ENCODE measurements at places on chromosomes 5 and 9.
A peak's percentile ranks its signal among the peaks of the same experiment; 100 is the strongest.

DNA sequence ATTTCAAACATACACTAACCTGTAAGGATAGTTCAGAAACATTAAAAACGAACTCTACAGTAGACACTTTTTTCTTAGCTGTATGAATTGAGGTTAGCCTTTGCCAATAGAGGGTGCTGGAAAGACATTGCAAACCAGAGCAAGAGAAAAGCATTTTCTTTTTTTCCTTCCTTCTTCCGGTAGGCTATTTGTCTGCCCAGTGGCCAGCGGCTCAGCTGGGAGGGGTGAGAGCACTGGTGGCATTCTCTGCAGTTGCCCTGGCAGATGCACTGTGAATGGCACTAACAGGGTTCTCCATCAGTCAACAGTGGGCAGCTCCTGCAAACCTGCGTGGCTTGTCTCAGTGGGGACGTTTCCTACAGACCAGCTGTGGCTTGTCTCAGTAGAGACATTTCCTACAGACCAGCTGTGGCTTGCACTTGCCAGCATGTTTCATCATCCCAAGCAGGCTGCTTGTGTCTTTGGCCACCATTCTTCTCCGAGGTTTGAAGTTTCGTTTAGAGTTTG is 984.5 kb upstream of the CDH18 start:
- no peak for DNase-seq

DNA sequence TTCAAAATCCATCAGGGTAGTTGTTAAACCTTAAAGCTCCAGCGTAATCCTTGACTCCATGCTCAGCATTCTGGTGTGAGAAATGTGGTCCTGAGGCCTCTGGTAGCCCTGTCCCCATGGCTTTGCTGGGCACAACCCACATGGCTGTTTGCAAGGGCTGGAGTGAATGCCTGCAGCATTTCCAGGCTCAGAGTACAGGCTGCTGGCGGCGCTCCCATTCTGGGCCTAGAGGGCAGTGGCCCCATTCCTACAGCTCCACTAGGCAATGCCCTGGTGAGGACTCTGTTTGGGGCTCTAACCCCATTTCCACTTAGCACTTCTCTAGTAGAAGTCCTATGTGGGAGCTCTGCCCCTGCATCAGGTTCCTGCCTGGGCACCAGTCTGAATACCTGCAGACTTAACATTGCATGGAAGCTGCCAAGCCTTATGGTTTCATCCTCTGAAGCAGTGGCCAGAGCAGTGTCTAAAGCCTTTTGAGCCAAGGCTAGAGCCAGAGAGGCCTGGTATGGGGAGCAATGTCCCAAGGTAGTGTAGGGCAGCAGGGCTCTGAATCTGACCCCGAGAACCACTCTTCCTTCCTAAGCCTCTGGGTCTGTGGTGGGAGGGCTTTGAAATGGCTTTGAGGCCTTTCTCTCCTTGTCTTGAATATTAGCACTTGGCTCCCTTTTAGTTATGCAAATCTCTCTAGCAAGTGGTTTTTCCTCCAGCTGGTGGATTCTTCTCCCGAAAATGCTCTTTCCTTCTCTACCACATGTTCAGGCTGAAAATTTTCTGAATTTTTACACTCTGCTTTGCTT is 5.8 kb upstream of the ALDH1A1 start:
- no peak for DNase-seq

DNA sequence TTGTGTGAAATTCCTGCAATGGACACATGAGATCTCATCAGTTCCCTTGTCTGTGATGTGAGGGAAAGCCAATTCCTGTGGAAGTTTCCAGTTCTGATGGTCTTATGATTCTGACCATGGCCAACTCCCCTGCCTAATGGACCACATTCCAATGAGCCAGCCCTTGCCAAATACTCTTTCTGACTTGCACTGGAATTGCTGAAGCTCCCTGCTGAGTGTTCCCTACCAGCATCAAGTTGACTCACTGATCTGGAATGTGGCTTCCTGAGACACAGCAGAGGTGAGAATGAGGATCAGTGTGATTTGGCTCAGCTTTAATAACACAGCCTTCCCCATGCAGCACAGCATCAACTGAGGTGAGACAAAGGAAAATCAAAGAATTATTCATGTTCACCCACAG is 427.8 kb downstream of the KDM4C start:
- DNase-seq: no peak

DNA sequence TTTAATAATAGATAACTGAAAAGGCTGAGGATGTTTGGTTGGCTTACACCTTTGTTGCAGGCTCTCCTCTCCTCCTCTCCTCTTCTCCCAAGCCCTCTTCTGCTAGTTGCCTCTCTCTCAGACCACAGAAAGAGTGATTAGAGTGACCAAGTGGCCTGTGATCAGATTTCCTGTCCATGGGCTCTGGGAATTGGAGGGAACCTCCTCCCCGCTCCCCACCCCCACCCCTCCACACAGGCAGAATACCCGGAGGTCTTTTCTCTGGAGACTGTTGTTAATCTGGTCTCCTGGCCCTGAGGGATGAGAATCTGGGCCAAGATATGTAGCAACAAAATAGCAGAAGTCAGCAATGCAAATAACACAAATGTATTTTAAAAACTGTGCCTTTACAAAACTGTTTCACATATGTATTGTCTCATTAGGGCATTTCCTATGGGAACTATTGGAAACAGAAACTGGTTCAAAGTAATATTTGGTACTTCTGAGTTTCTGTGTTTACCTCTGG is 361.3 kb downstream of the NR2F1-AS1 start:
- no peak for DNase-seq

GRCh38 chr5:2038321-2039179 is 155.8 kb upstream of the IRX4 start:
- peak; percentile 90 for DNase-seq

DNA sequence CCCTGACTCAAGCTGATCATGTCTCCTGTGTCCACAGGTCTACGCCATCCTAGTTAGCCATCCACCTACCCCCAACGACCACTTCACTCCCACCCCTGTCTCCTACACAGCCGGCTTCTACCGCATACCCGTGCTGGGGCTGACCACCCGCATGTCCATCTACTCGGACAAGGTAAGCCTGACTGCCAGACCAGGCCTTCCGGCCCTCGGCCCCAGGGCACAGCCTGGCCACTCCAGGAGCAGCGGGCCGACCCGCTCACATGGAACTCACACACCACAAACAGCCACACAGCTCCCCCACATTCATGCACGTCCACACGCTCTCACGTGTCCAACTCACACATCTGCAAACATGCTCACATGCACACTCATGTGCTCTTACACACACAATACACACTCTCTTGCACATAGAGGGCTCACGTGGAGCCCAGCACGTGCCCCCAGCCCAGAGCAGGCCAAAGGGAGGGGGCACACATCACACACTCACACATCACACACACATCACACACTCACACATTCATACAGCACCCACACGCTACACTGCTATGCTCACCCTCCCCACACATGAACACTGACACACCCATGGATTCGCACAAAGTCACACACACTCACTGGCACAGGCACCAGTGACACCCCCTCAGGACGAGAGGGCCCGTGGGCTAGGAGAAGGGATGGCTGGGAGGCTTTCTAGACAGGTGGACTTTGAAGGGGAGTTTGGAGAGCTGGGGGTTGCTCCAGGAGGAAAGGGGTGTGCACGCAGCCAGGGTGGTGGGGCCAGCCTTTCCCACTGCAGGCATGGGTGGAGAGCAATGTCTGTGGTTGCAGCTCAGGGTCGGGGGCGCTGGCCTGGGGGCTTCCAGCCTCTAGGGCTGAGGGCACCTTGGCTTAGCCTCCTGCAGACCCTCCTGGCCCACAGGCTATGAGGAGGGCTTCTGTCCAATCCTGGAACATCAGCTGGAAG is 3.3 kb downstream of the GRIN1 start:
- DNase-seq: no peak

DNA sequence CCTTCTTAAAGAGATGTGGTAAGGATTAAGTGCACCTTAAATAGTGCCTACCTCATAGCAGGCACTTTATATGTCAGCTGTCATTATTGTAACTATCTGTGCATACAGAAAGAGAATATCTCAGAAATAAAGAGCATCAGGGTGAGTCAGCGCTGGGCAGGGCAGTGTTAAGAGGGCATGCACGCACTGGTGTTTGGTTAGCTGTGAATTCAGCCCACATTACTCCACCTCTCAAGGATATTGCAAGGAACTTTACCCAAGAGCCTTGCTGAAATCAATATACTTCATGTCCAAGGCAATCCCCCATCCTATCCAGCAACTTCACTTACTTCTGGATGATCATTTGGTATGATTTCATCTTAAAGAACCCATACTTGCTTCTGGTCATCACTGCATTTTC is 300.9 kb downstream of the NTRK2 start:
- no peak for DNase-seq

DNA sequence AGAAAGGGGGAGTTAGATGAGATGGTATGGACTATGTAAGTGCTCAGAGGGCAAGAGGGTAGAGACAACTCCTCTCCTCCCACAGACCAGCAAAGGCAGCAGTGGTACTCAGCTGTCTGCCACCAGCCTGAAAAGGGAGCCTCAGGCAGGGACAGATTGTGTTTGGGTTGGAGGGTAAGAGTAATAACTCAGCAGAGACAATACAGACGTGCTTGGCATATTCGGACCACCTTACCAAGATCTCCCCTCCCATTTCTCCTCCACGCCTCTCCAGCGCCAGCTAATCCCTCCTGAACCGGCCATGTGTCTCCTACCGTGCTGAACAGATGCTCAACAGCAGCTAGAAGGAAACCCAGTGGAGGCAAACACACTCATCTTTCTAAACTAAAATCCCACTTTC is 180.8 kb downstream of the ASTN2 start:
- DNase-seq: no peak

- DNase-seq: no peak
Measured at GRCh38 chr5:14266686-14267085, 123.5 kb downstream of the TRIO start.

DNA sequence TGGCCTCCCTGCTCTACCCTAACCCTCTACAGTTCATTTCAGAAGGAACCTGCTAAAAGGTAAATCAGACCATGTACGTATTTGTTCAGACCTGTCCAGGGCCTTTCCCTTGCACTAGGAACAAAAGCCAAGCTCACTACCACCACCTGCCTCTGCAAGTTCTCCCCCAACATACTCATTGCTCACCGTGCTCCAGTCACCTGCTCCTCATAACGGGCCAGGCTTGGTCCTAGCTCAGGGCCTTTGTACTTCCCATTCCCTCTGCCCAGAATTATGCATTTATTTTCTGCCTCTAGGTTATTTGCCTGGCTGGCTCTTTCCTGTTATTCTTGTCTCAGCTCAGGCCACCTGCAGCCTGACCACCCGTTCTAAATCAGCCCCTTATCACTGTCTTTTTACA is 4.8 kb upstream of the FGF1 start:
- no peak for DNase-seq

- DNase-seq: no peak
Measured at GRCh38 chr9:75161116-75161857, 73.0 kb downstream of the OSTF1 start.

DNA sequence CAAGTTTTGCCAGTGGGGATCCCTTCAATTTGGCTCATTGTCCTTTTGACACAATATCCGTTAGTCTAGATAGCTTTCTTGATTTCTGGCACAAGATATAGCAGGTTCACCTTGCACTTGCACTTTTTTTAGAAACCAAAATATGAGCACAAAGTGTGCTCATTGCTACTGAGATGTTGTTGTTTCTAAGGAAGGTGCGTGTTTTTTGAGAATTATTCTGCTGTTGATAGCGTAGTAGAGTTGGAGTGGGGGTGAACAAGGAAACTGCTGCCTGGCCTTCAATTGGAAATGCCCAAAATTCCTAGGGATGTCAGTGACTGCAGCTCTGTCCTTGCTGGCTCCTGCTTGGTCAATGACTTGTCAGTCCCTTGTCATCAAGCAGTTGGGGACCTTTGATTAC is 73.3 kb downstream of the TLE4 start:
- DNase-seq: no peak
